T follicular helper cell (primary cell): ENCODE measurements at places on chromosomes 3 and 15.

DNA sequence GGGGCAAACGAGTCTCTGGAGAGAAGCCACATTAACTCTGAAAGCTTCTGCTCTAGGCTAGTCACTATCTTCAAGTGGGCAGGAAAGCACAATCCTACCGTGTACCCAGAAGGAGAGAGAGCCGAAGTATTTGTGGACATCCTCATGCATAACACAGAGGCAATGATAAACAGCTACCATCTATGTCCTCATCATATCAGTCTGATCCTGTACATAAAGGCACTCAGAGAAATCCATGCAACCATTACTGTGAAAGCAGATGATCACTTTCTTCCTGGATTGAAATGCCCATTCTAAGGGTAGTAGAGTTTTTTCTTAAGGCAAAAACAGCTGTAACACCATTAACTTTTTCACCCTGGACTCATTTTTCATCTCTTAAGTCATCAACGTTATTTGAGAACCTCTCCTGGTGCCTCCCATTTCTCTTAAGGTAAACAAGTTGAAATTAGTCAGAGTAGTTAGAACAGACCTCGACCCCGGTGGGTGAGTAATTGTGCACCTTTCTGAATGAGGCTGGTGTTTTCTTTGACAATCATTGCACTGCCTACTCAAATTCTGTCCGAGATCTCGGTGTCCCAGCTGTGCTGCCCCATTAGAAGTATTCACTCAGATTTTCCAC lies 327.4 kb downstream of the SHQ1 start:
- DNase-seq = no peak

- no peak for DNase-seq
Measured at GRCh38 chr3:88416436-88416835, 266.7 kb downstream of the C3orf38 start.

DNA sequence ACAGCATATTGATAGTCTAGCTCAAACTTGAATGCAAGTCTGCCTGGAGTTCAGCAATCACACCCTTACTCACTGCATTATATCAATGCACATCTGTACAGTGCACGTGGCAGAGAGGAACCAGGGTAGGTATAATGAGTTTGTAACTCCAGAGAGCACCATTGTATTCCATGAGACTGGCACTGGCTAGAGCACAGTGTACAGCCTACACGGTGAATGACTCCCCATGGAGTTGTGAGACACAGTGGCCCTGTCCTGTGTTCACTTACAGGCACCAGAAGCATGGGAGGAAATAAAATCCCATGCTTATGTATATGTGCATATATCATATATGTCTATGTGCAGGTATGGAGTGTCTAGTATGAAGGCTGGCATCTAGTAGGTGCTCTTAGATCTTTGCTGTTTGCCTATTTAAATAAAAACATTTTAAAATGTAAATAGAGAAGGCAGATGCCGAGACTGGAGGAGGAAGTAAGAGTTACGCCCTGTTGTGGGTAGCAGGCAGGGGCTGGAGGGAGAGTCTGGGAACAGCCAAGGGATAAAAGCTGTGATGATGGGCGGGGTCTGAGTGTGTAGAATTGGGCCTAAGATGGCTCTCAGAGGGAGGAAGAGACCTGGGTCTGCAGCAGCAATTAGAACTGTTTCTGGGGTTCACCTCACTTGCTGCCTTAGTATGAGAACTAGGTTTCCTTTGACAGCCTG lies 360.7 kb upstream of the ICE2 start:
- no peak for DNase-seq

GRCh38 chr15:90230610-90231009 lies 3.1 kb downstream of the CIB1 start:
- no peak for DNase-seq

- peak; percentile 10 for DNase-seq
Measured at GRCh38 chr3:58009026-58009748, 965 bp downstream of the FLNB start.

GRCh38 chr3:138371070-138371965 lies 22.9 kb downstream of the MRAS start:
- no peak for DNase-seq

DNA sequence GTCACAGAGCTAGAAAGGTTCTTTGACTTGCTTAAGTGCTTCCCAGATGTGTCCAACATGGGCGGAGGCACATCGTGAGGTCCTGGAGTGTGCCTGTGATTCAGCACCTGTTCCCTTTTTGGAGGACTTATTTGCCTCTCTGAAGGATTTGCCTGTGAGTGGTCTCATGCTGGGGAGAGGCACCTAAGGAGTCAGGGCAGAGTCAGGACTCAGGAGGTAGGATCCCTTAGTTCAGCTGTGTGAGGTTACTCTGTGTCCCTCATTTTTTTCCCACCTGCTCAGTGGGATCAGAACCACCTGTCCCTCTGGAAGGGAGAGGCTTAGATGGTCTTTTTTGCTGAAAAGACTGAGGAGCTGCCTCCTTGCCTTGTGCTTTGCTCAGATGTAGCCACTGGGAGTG lies 3.0 kb downstream of the ZNF589 start:
- no peak for DNase-seq

- DNase-seq = no peak
Measured at GRCh38 chr15:25171111-25171811, 216.5 kb downstream of the SNRPN start.

DNA sequence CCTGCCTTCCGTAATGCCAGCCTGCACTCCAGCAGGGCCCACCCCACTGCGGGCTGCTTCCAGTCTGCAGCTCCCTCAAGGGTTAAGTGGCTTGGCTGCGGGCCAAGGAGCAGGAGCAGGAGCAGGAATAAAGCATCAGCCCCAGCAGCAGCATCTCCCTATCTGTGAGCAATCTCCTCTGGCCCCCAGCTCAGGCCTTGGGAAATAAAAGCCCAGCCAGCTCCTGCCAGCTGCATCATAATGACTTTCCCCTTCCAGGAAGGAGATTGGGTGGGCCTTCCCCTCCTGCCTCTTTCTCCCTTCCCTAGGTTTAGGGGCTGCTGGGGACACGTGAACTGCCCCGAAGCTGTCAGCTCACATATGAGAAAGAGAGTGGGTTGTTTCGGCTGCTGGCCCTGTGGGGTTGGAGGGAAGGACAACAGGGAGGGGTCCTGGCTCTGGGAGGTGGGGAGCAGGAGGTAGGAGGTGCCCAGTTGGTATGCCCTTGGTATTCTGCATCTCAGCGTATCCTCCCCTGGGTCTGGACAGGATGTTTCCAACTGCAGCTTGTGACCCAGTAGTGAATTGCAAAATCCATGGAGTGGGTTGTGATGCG lies 34.6 kb upstream of the FGD5 start:
- DNase-seq = no peak

GRCh38 chr3:36393563-36393962 lies 13.3 kb downstream of the STAC start:
- no peak for DNase-seq

GRCh38 chr15:38002883-38003477 lies 68.5 kb downstream of the TMCO5A start:
- no peak for DNase-seq

GRCh38 chr3:189297932-189298331 lies 126.2 kb downstream of the TPRG1 start:
- DNase-seq = no peak

DNA sequence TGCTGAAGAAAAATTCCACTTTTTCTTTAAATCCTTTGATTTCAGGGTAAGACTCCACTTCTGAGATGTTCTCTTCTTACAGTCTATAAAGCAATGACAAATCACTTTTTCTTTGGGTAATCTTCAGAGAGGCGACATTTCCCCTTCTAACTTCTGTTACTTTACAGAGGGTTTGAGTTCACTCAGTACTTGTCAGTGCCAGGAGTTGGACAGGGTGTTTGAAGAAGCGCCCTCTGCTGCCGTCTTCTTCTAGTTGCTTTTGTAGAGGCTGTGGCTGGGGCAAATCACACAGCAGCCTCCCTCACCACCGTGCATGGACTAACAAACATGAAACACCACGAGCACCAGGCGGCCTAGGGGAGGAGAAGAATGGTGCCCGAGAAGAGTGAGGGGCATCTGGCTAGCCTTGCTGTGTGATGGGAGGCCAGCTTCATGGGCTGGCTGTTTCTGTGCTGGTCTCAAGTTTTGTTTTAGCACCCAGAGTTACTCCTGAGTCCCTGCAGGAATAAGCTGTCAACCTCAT lies at the start of gene CD80:
TSS of gene CD80 (minus strand) at position 174 of the 523 bp plus-strand sequence. CDS start 1,886 bp downstream, outside the sequence.
- DNase-seq = peak; percentile 15

- DNase-seq = no peak
Measured at GRCh38 chr15:64857421-64857820, 15.7 kb downstream of the PLEKHO2 start.

- no peak for DNase-seq
Measured at GRCh38 chr15:101044625-101045235, 125.6 kb downstream of the LRRK1 start.
